ENCODE measurements at places on chromosomes 7 and 10.
A peak's percentile ranks its signal among the peaks of the same experiment; 100 is the strongest.

- no peak for DNase-seq
Observed at GRCh38 chr10:102775201-102775934, 31.6 kb downstream of the WBP1L start.

GRCh38 chr10:27446091-27446918 is 57.8 kb upstream of the RAB18 start:
- DNase-seq = no peak

DNA sequence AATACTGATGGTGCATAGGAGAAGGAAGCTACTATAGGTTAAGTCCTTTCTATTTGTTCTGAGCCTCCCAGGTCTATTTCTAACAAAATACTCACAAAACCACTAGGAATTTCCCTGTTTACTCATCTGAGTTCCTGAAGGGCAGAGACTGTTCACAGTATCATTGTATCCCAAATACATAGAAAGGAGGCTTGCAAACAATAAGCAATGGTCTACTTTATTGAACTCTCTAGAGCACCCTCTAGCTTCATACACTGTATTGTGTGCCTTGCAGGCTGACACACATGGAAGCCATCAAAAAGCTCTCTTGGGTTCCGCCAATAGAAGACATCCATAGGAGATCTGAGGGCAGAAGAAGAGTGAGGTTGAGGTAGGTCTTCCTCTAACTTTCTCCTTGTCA is 826.1 kb downstream of the GRM8 start:
- no peak for DNase-seq

GRCh38 chr7:81770728-81771223 is 929 bp upstream of the HGF start:
- DNase-seq = no peak

DNA sequence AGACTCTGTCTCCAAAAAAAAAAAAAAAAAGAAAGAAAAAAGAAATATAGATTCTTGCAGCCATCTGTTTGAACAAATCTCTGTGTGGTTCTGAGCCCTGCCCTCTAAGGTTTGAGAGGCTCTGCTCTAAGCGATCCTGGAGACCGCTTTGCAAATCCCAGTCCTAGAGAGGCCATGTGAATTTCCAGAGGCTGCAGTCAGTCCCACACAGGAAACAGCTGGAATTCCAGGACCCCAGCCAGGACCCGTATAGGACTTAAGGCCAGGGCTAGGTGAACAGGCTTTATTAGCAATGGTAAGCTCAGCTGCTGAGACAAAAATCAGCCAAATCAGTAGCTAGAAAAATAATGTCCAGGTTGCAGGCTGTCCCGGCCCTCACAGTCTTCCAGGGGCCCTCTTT is 154.8 kb downstream of the RPS24 start:
- no peak for DNase-seq

DNA sequence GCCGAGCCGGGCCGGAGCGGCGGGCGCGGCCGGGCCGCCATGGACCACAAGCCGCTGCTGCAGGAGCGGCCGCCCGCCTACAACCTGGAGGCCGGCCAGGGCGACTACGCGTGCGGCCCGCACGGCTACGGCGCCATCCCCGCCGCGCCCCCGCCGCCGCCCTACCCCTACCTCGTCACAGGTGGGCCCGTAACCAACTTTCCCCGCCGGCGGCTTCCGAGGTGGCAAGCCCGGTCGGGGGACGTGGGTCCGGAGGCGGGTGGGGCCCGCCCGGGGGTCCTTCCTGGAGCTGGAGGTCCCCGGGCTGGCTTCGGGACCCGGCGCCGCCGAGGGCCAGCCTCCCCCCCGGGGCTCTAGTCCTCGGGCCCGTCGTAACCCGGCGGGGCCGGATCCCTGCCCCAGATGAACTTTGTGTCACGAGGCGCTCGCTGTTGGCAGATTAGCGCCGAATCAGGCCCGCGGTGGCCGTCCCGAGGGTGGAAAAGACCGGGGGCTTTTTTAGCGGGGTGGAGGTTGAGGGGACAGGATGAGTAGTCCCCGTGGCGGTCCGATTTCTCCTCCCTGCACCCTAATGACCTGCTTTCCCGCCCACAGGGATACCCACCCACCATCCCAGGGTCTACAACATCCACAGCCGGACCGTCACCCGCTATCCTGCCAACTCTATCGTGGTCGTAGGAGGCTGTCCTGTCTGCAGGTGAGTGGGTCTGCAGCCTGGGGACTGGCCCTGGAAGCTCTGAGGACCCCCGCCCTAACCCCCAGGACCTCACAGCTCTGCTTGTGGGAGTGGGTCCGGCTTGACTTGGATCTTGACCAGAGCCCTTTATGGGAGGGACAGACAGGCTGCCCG is 496 bp downstream of the BRI3 start:
- DNase-seq = no peak

- DNase-seq = no peak
Observed at GRCh38 chr10:132470410-132471124, 67.0 kb upstream of the INPP5A start.

DNA sequence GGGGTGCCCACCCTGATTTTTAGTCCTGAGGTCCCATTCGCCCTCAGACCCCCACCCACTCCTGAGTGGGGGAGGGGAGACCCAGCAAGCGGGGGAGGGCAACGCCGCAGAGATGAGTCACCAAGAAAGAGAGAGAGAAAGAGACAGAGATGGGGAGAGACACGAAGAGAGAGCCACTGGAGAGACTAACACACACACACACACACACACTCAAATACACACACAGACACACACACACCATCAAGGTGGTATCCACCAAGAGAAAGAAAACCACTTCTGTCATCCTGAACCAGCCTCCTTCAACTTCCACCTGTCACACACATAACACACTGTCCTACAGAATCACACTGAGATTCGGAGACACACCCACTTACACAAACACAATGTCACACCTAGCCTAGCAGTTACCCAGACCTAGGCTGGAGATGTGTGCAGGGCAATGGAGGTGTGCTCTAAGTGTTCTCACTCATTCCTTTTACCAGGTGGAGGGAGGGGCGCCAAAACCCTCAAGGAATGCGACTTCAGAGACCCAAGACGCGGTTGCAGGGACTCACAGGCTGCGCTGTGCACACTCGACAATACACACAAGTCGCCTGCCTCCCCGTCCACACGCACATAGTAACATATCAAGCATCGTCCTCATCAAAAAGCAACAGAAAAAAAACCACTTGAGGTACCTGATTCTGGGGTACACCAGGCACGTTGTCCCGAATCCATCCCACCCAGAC is 3.9 kb upstream of the VGF start:
- no peak for DNase-seq

DNA sequence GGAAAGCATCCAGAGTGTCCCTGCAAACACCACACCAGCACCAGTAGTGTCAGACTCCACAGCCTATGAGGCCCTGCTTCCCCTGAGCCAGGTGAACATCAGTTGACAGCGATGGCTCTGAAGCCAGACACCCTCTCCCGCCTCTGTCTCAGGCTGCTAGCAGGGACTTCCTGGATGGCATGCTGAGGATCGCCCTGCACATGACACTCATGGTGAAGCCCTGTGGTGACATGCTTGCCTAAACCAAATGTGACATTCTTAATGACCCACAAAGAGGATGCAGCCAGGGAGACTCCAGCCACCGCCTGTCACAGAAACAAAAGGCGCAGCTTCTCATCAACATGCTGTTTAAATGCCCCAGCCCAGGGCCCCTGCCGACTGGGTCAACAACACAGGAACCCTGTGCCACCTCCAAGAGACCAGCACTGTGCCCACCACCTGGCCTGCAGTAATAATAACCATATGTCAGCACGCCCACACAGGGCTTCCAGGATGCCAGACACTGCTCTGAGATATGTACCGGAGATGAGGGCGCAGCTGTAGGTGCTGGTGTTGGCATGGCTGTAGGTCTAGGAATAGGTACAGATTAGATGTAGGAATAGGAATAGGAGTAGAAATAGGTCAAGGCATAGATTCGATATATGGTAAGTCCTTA is 81.3 kb downstream of the GRID1 start:
- no peak for DNase-seq

DNA sequence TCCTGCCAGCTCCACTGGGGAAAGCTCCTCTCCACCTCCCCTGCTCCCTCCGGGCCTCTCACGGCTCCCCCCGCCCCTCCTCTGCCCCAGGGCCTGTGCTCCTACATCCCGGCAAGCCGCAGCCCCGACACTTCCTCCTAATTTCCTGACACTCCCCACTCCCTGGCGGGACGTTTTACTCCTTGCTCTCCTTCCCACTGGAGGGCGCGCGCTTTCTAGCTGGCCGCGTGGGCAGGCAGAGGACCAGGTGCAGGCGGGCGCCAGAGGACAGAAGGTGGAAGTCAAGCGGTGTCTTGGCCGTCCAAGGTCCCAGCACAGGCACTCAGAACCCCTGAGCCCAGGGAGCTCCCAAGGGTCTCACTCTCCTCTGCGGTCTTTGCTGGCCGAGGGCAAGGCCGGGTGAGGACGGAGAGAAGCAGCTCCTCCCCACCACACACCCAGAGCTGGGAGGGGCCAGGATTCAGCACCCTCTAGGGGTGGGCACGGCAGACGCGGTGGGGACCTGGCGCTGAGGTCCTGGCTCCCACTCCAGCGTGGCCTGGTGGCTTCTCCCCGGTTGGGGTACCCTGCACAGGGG is 19.1 kb downstream of the ADAM8 start:
- peak; percentile 63 for DNase-seq

- no peak for DNase-seq
Observed at GRCh38 chr7:111697771-111698170, 135.5 kb upstream of the IMMP2L start.

DNA sequence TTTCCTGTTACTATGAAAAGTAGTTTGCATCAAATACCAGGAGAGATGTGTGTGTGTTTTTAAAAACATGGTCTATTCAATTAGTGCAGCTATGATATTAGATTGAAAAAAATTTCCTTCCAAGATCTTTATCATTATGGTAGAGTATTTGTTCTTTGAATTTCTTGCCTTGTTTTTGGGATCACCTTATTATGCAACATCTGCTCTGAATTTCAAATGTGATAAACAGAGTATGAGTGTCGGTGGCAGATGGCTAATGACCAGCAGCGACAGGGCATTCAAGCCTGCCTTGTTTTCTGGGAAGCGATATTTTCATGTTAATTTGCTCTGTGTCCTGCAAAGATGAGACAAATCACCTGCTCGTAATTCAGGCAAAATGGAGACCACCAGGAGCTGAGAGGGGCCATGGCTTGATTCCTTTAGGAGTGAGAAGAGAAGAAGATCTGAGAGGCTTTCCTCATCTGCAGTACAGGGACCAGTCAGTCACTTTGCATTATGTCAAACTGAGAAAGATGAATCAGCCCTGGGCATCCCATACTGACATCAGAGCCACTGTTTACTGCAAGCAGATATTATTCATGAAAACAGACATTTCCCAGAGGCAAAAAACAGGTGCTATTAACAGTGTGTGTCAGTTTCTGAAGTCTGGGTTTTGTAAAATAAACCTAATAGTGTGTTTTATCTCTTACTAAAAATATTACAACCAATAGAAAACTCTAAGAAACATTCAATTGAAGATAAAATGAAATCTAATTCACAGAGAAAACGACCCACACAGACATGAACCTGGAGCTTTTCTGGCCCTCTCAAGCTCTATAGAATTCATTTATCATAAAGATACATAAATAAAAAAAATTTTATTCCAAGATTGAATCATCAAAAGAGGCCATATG is 67.6 kb downstream of the CDK6 start:
- no peak for DNase-seq

GRCh38 chr10:18312374-18313139 is 172.3 kb downstream of the CACNB2 start:
- DNase-seq = no peak

DNA sequence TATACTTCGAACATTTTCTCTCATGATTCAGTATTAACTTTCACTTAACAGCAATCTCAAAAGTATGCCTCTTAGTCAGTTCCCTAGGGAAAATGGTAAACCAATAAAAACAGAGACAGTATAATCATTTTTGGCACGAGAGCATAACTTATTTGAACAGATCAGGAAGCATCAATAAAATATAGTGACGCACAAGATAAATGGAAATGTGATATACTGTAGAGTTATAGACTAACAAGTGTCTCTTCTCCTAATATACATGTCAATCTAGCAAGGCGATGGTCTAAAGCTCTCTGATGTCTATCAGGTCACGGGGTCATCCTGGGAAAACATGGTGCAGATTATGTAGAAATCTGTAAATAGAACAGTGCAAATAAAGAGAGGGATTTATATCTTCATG is 131.6 kb downstream of the HGF start:
- DNase-seq = no peak

DNA sequence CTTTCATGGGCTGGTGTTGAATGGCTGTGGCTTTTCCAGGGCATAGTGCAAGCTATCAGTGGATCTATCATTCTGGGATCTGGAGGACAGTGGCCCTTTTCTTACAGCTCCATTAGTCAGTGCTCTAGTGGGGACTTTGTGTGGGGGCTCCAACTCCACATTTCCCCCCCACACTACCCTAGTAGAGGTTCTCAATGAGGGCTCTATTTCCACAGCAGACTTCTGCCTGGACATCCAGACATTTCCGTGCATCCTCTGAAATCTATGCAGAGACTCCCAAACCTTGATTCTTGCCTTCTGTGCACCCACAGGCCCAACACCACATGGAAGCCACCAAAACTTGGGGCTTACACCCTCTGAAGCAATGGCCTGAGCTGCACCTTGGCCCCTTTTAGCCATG is 208.3 kb upstream of the MKLN1 start:
- DNase-seq = no peak

DNA sequence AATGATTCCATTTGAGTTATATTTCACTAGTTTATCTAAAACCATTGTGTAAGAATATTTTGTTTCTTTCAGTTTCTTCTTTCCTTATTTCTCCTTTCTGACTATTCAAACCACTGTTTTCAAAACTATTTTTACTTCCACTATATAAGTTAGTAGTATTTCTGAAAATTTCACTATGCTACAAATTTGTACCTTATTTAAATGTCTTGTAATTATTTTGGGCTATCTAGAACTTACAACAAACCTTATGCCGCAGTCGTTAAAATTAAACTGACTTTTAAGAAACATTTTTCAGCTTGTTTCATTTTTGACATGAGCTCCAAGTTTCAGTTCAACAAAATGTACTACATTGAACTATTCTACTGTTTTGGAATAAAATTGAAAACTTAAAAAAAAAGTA is 1.8 kb downstream of the TFEC start:
- DNase-seq = no peak

- no peak for DNase-seq
Observed at GRCh38 chr7:121360564-121360963, 31.8 kb downstream of the WNT16 start.

- DNase-seq = no peak
Observed at GRCh38 chr10:132139526-132139925, 47.2 kb upstream of the DPYSL4 start.

DNA sequence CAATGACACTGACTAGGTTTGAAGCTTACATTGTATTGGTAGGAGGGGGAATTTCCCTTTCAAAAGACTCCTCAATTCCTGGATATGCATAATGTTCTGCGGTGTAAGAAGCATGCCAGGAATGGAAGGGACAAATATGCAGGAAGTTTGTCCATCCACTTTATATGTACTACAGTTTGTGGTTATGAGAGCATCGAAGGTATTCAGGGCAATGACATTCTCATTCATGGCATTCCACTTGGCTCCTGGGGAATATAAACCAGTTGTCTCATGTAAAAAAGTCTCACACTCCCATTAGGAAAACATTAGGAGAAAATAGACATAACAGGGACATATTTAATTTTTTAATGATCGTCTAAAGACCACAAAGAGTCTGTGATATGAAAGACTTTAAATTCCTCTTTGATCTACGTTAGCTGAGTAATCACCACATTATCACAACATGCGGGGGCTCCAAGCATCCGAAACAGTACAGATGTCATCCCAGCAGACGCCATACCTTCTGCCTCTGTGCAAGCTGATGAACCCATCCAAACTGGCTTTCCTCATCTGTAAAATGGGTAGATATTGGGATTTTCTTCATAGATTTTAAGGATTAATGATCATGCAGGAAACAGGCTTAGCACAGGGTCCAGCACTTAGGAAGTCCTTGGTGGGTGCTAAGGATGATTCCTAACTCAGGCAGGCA is 675.3 kb downstream of the INHBA start:
- peak; percentile 54 for DNase-seq

All from Calu3 (cell line).